ENCODE measurements at places on chromosomes 6 and 20. TPM values are rescaled to one million over a fixed set of nuclear protein-coding genes. Genes with fewer than 3 reads are reported as not detected.
A peak's percentile ranks its signal among the peaks of the same experiment; 100 is the strongest.

The IL17A gene
- not detected for total RNA-seq

The ARFGEF3 gene
- total RNA-seq, result 1.8 TPM

The SLC13A3 gene
- 0.34 TPM for total RNA-seq

The FILIP1 gene
- 0.59 TPM for total RNA-seq

The PLEKHG1 gene
- 212 TPM for total RNA-seq

GRCh38 chr20:16952965-16953364 is 204.8 kb downstream of the OTOR start:
- H3K27ac ChIP-seq, result no peak overlapping the region
- no peaks in the 10 kb centered on the region for H3K27me3 ChIP-seq
- no peak for DNase-seq
- H3K4me1 ChIP-seq, result no peaks in the 10 kb centered on the region
- H3K36me3 ChIP-seq, result no peaks in the 10 kb centered on the region

GRCh38 chr6:161169696-161170095 is 104.2 kb downstream of the AGPAT4 start:
- H3K4me3 ChIP-seq, result no peak overlapping the region
- H3K27me3 ChIP-seq, result no peaks in the 10 kb centered on the region
- no peaks in the 10 kb centered on the region for H3K36me3 ChIP-seq

GRCh38 chr6:3208098-3208774 is 19.2 kb downstream of the TUBB2B start:
- no peak overlapping the region for H3K4me3 ChIP-seq
- no peaks in the 10 kb centered on the region for H3K36me3 ChIP-seq
- no peak overlapping the region for H3K27ac ChIP-seq
- DNase-seq, result no peak
- H3K27me3 ChIP-seq, result no peaks in the 10 kb centered on the region

DNA sequence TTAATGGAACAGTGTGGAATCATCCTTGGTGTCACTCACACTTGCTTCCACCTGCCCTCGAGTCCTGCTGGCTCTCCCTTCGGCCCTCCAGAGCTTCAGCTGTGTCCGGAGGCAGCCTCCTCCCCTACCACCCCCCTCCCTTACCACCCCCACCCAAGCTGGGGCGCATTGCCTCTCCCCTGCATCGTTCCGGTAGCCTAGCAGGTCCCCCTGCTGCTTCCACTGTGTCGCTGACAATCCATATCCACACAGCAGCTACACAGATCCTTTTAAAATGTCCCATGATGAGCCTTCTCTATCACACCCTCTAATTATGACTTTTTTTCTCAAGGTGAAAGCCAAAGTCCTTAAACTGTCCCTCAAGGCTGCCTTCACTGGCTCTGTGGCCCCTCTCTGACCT is 117.6 kb downstream of the TIAM2 start:
- no peak overlapping the region for H3K27ac ChIP-seq
- no peaks in the 10 kb centered on the region for H3K27me3 ChIP-seq
- no peaks in the 10 kb centered on the region for H3K36me3 ChIP-seq
- H3K4me3 ChIP-seq, result no peak overlapping the region
- DNase-seq, result no peak
- no peaks in the 10 kb centered on the region for H3K4me1 ChIP-seq

GRCh38 chr20:47972916-47973309 is 187.6 kb upstream of the SULF2 start:
- peaks cover 31% of the 10 kb centered on the region for H3K27me3 ChIP-seq
- H3K27ac ChIP-seq, result no peak overlapping the region
- H3K4me1 ChIP-seq, result no peaks in the 10 kb centered on the region
- H3K4me3 ChIP-seq, result no peak overlapping the region
- H3K36me3 ChIP-seq, result no peaks in the 10 kb centered on the region

DNA sequence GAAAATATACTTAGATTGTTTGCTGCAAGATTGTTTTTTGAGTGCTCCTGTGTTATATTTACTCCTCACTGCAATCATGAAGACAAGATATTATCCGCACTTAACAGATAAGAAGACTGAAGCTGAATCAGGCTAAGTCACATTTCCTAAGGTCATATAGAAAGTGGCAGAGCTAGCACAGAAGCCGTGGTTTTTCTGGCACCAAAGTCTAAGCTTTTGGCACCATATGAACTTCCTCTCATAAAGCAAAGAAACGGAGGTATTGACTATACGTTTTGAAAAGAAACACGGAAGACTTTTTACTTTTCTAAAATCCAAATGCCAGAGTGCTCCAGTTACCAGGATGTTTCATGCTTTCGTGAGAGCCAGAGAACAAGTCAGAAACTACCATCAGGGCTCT is 9.3 kb upstream of the DTD1 start:
- no peaks in the 10 kb centered on the region for H3K4me1 ChIP-seq
- no peaks in the 10 kb centered on the region for H3K36me3 ChIP-seq
- H3K27ac ChIP-seq, result no peak overlapping the region
- DNase-seq, result no peak
- no peak overlapping the region for H3K4me3 ChIP-seq
- no peaks in the 10 kb centered on the region for H3K27me3 ChIP-seq

DNA sequence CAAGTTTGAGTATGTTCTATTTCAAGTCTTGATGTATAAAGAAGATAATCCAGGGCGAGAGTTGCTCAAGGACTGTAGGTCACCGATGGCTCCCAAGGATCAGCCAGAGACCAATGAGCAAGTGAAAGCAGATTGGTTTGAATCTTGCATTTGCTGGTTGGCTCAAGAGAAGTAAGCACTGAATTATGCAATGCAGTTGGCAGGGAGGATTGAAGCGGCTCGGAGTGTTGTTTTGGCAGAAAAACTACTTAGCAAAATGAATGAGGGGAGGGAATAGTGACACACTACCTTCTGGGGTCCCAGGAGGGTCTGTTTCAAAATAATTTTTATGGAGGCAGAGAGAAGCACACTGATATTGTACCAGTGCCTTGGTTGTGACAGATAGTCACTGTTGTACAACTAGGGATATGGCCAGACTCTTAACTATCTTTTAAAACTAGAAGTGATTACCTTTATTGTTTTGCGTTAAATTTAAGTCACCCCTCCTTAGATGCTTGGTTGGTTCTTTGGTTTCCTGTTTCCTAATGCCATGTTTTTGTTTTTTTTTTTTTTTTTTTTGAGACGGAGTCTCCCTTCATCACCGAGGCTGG is 15.7 kb downstream of the SASH1 start:
- no peaks in the 10 kb centered on the region for H3K27me3 ChIP-seq
- H3K27ac ChIP-seq, result no peak overlapping the region
- peaks cover under 1% of the 10 kb centered on the region for H3K4me1 ChIP-seq

GRCh38 chr6:87431263-87431662 is 23.5 kb downstream of the CFAP206 start:
- H3K27ac ChIP-seq, result no peak overlapping the region
- H3K4me3 ChIP-seq, result no peak overlapping the region
- no peaks in the 10 kb centered on the region for H3K36me3 ChIP-seq
- no peaks in the 10 kb centered on the region for H3K27me3 ChIP-seq

DNA sequence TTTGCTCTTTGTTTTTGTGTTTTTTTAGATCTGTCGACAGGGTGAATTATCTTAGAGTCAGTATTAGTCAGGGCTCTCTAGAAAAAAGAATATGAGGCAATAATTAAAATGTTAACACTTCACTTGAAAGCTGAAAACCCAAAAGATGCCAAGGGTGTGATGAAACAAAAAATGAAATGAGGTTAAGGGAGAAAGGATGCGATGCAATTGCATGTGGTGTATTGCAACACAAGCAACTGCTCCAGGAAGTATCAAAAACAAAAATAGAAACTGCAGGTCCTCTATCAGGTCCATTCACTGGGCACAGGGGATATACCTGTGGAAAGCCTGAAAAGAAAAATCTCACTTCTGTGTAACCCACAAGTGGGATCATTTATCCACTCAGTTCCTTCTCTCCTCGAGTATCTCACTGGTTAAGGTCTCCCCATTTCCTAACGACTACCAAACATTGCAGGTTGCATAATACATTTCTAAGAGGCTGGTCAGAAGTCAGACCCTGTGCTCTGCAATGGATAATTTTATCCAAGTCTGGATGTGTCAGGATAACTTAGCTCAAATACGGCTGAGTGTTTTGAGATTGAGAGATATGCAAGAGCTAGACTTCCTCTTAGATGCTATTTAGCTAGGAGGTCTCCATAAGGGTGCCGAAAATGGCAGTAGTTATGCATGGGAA is 257.7 kb upstream of the GJE1 start:
- no peaks in the 10 kb centered on the region for H3K36me3 ChIP-seq
- H3K27ac ChIP-seq, result no peak overlapping the region
- no peak overlapping the region for H3K4me3 ChIP-seq
- no peaks in the 10 kb centered on the region for H3K27me3 ChIP-seq
- no peak for DNase-seq
- no peaks in the 10 kb centered on the region for H3K4me1 ChIP-seq

DNA sequence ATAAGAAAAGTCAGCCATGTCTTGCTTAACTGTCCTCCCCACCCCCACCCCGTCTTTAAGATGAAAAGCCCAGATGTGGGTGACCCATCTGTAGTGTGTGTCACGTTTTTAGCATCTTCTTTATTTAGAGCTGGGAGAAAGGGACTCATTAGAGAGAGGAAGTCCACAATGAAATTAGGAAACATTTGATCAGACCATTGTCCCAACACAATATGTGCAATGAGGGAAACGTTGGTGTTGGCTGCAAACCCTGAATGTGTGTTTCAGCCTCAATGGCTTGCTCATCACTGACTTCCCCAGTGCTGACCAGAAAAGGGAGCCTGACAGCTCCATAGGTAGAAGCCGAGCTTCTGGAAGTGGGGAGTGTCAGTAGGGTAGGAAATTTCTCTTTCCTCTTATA is 475.7 kb downstream of the CD83 start:
- no peaks in the 10 kb centered on the region for H3K36me3 ChIP-seq
- DNase-seq, result no peak
- H3K27ac ChIP-seq, result no peak overlapping the region
- no peak overlapping the region for H3K4me3 ChIP-seq
- H3K4me1 ChIP-seq, result peaks cover under 1% of the 10 kb centered on the region

GRCh38 chr6:110708295-110708950 is 106.8 kb downstream of the CDK19 start:
- H3K36me3 ChIP-seq, result no peaks in the 10 kb centered on the region
- no peak for DNase-seq
- no peak overlapping the region for H3K27ac ChIP-seq
- H3K4me1 ChIP-seq, result peaks cover 44% of the 10 kb centered on the region
- no peaks in the 10 kb centered on the region for H3K27me3 ChIP-seq

- H3K4me1 ChIP-seq, result peaks cover 35% of the 10 kb centered on the region
- H3K27me3 ChIP-seq, result no peaks in the 10 kb centered on the region
- no peak overlapping the region for H3K4me3 ChIP-seq
- no peak for DNase-seq
- H3K27ac ChIP-seq, result peak overlapping the region; percentile 74
Observed at GRCh38 chr6:31092769-31093505, 19.4 kb downstream of the C6orf15 start.
